ENCODE measurements at places on chromosomes 5 and 9. TPM values are rescaled to one million over a fixed set of nuclear protein-coding genes. Genes with fewer than 3 reads are reported as not detected.

LIFR gene
- 2.2 TPM for total RNA-seq

NR5A1 gene
- 1.0 TPM for total RNA-seq

IFNB1 gene
- not detected for total RNA-seq

FBP2 gene
- not detected for total RNA-seq

GABBR2 gene
- total RNA-seq = not detected

MCTP1 gene
- total RNA-seq = 2.9 TPM

RANBP3L gene
- not detected for total RNA-seq

TRIM7 gene
- total RNA-seq = not detected

LVRN gene
- total RNA-seq = 0.53 TPM

PSD2 gene
- 0.53 TPM for total RNA-seq

DDX4 gene
- 0.09 TPM for total RNA-seq

FSD1L gene
- 19.8 TPM for total RNA-seq

CCNJL gene
- 8.4 TPM for total RNA-seq

MLANA gene
- total RNA-seq = not detected

ROR2 gene
- total RNA-seq = 20.1 TPM

ATG10 gene
- 13.9 TPM for total RNA-seq

GRM6 gene
- not detected for total RNA-seq

C5orf15 gene
- total RNA-seq = 120 TPM

C5orf58 gene
- not detected for total RNA-seq

DPYSL3 gene
- 414 TPM for total RNA-seq

SCGB3A2 gene
- total RNA-seq = not detected

MEF2C gene
- total RNA-seq = 0.26 TPM

RORB gene
- 2.5 TPM for total RNA-seq

FAT2 gene
- 0.37 TPM for total RNA-seq

SPATA31D4 gene
- total RNA-seq = not detected

CCL27 gene
- 0.67 TPM for total RNA-seq

SLC1A1 gene
- 12.5 TPM for total RNA-seq

DRD1 gene
- not detected for total RNA-seq

NEK6 gene
- 18.5 TPM for total RNA-seq

GARNL3 gene
- 32.0 TPM for total RNA-seq

AP3B1 gene
- total RNA-seq = 105 TPM

FAM169A gene
- 23.8 TPM for total RNA-seq

PRDM9 gene
- total RNA-seq = not detected

ABO gene
- not detected for total RNA-seq

GAS1 gene
- 104 TPM for total RNA-seq

ARL14EPL gene
- total RNA-seq = not detected

All from neural progenitor cell (in vitro differentiated cells).